ENCODE measurements at places on chromosomes 12 and 14.
A peak's percentile ranks its signal among the peaks of the same experiment; 100 is the strongest.

DNA sequence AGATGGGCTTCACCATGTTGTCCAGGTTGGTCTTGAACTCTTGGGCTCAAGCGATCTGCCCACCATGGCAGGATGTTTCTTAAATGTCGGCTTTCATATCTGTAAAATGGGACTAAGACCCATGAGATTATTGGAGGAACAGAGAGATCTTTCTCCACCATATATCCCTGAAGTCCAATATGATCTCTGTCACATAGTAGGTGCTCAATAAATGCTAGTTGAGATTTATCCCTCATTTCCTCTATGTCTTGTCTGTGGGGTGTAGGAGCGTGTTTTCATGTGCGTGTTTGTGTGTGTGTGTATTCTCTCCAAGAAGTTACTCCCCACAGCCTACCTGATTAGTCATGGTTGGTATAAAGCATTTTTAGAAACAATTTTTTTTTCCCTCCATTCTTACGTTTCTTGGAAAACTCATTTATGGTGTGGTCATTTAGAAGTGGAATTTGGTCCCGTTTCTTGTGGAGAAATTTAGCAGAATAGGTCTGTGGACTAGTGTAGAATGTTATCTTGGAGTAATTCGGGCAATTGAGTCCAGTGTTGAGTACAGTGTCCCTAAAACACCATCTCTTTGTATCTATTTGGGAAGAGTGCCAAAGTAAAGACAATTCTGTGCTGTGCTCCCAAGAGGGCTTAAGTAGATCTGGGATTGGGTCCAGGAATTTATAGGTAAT is 4.3 kb downstream of the STRAP start:
- no peak for DNase-seq

GRCh38 chr12:132264086-132265010 is 65.0 kb downstream of the GALNT9 start:
- DNase-seq = no peak

- DNase-seq = no peak
These were observed 17.8 kb downstream of the RASSF8 start for GRCh38 chr12:25976289-25976688.

DNA sequence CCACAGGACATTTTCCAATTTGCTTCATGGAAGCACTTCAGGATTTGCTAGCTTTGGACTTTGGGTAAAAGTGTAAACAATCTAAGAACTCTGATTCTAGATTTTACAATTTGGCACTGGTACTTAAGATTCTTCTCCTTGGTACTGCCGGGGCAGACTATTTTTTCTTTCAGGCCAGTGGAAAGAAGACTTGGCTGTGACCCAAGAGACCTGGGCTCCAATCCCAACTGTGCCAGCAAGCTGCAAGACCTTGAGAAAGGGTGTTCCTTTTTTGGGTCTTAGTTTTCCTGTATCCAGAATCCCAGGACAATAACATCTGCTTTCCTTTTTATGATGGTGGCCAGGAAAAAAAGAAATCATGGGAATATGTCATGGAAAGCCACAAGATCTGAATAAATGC is 148.1 kb upstream of the CRY1 start:
- no peak for DNase-seq

GRCh38 chr12:112842441-112842840 is 50.9 kb downstream of the RPH3A start:
- DNase-seq = no peak

DNA sequence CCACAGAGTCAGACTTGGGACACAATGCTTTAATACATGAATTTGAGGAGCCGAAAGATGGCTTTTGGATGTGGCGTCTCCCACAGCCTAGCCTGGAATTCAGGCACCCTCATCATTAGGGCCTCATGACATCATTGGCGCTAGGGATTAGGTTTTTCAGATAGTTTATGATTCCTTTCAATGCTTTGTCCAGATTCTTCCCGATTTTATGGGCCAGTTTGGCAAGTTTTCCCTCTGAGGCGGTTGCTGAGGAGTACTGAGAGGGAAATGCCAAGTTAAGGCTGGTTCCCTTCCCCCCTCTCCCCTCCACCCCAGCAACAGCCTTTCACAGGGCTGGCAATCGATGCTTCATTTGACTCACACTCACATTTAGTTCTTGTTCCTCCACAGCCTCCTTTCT is 19.7 kb upstream of the PPP1R1A start:
- no peak for DNase-seq

DNA sequence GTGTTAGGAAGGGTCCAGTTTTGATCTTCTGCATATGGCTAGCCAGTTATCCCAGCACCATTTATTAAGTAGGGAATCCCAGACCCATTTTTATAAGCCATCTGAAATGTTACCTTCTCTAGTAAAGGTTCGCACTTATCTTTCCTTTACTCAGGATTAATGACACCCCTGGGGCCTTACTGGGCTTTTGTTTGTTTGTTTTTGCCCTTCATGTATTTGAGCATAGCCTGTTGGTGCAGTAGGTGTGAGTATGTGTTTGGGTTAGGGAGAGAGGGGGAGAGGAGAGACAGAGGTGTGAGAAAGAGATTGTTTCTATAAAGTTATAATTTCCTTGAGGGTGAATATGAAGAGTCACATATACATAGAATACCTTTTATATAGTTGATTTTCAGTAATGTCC is 96.9 kb downstream of the AKAP6 start:
- no peak for DNase-seq

- DNase-seq = no peak
These were observed 328.2 kb downstream of the ZFP36L1 start for GRCh38 chr14:68464711-68465110.

GRCh38 chr12:12880537-12880936 is 10.8 kb upstream of the GPRC5A start:
- no peak for DNase-seq

GRCh38 chr14:68079941-68080697 is 260.5 kb downstream of the RAD51B start:
- DNase-seq = no peak

DNA sequence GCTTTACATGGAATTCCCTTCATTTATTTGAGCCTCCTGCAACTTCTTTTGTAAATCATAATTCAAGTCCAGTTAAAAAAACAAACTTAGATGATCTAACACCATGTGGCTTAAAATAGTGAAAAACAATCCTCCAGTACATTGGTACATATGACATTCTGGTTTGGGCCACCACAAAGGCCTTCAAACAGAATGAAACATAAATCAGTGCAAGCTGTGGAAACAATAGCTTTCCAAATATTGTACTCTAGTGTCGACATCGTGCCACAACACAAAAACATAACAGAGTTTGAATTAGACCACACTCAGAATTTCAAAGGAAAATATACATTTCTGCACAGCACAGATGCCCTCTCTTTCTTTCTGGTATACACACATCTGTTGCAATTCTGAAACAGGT is 751.3 kb downstream of the SLC6A15 start:
- no peak for DNase-seq

GRCh38 chr12:125860672-125861288 is 795.5 kb downstream of the AACS start:
- DNase-seq = no peak

DNA sequence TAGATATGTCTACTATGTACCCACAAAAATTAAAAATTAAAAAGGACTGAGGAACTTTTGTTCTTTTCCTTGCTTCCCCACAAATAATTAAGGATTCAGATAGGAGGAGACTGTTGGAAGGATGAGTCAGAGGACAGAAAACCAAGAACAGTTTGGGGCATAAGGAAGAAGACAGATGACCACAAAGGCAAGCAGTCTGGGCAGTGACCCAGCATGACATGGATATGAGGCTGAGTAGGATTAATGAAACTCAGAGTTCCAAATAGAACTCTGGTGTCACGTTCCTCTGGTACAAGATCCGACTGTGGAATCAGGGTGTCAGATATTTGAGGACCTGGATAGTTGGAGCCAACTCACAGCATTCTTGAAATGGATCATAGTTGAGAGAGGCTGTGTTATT is 89.3 kb upstream of the SLC38A4 start:
- DNase-seq = no peak

DNA sequence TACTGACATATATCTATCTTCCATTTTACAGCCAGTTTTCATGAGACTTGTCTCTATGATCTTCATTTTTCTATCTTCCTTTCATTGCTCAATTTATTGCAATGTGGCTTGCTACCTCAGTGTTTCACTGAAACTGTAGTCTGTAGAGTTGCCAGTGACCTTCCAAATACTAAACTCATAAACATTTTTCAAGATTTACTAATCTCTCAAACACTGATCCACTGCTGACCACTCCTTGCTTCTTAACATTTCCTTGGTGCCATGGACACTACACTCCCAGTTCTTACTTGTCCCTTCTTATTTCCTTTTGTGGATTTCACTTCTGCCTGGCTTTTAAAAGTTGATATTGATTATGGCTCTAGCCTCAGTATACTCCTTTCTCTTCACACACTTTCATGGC is 95.4 kb upstream of the SLCO1C1 start:
- DNase-seq = no peak

GRCh38 chr12:68953536-68953935 is 20.6 kb upstream of the CPM start:
- no peak for DNase-seq

GRCh38 chr14:81068176-81068782 is 112.9 kb downstream of the TSHR start:
- DNase-seq = no peak

- no peak for DNase-seq
These were observed 58.3 kb downstream of the SLC8A3 start for GRCh38 chr14:70130482-70130881.

GRCh38 chr14:45492876-45493275 is 239.9 kb upstream of the MIS18BP1 start:
- no peak for DNase-seq

- DNase-seq = peak; percentile 3
These were observed at the start of gene ANKS1B for GRCh38 chr12:99984271-99985128. ANKS1B (minus strand) TSS chr12:99984936; CDS start chr12:99984237, 699 bp downstream.

GRCh38 chr12:67271976-67272375 is 2.8 kb downstream of the CAND1 start:
- no peak for DNase-seq

DNA sequence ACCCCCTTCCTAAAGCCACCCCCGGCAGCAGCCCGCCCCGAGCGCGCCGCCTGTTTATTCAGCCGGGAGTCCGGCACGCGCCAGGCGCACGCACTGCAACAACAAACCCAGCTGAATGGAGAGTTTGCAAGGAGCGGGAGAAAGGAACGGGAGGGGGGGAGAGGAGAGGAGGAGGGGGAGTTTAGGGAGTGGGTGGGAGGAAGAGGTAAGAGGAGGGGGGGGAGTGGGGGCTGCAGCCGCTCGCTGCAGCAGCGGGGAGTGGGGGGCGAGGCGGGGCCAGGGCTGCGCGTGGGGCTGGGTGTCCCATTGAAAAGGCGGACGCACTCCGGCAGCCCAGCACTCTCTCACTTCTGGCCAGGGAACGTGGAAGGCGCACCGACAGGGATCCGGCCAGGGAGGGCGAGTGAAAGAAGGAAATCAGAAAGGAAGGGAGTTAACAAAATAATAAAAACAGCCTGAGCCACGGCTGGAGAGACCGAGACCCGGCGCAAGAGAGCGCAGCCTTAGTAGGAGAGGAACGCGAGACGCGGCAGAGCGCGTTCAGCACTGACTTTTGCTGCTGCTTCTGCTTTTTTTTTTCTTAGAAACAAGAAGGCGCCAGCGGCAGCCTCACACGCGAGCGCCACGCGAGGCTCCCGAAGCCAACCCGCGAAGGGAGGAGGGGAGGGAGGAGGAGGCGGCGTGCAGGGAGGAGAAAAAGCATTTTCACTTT is at the start of gene ASCL1:
Gene ASCL1 (plus strand): TSS at position 336 of the 712 bp plus-strand sequence. CDS start 571 bp downstream, outside the sequence.
- DNase-seq = no peak

All from stimulated activated CD4-positive, alpha-beta T cell treated with anti-CD3 and anti-CD28 coated beads, Interleukin-12 subunit alpha, Interleukin-12 subunit beta, amount 100 ng/mL, for 4 hours (primary cell).